Right atrium auricular region (tissue), 2 donors: ENCODE measurements at places on chromosomes 12 and 14. TPM values are rescaled to one million over a fixed set of nuclear protein-coding genes. Genes with fewer than 3 reads are reported as not detected.

- H3K4me1 ChIP-seq = no peaks in the 10 kb centered on the region
- no peak overlapping the region for H3K4me3 ChIP-seq
- H3K27me3 ChIP-seq = no peaks in the 10 kb centered on the region
- no peak overlapping the region for H3K27ac ChIP-seq
Observed at GRCh38 chr14:106840258-106840657, 1313.9 kb downstream of the TMEM121 start.

DNA sequence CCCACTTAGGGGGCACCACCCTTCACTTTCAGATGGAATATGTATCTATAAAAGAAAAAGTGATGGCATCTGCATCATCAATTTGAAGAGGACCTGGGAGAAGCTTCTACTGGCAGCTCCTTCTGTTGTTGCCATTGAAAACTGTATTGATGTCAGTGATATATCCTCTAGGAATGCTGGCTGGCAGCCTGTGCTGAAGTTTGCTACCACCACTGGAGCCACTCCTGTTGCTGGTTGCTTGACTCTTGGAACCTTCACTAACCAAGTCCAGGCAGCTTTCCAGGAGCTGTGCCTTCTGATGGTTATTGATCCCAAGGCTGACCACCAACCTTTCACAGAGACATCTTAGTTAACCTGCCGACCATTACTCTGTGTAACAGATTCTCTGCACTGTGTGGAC, 44.7 kb downstream of the RIMKLB start:
- H3K27me3 ChIP-seq = no peaks in the 10 kb centered on the region
- no peak overlapping the region for H3K4me3 ChIP-seq
- H3K27ac ChIP-seq = no peak overlapping the region

The KCNC2 gene
- not detected for total RNA-seq

DNA sequence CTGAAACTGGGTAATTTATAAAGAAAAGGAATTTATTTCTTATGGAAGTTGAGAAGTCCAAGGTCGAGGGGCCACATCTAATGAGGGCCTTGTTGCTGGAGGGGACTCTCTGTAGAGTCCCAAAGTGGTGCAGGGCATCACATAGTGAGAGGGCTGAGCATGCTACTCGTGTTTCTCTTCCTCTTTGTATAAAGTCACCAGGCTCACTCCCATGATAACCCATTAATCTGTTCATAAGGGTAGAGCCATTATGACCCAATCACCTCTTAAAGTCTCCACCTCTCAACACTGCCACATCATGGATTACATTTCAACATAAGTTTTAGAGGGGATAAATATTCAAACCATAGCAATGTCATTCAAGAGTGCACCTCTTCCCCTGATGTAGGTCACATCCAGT, 79.1 kb upstream of the ATP2B1 start:
- peaks cover 11% of the 10 kb centered on the region for H3K4me1 ChIP-seq
- H3K4me3 ChIP-seq = no peak overlapping the region
- no peaks in the 10 kb centered on the region for H3K27me3 ChIP-seq
- H3K36me3 ChIP-seq = no peaks in the 10 kb centered on the region

DNA sequence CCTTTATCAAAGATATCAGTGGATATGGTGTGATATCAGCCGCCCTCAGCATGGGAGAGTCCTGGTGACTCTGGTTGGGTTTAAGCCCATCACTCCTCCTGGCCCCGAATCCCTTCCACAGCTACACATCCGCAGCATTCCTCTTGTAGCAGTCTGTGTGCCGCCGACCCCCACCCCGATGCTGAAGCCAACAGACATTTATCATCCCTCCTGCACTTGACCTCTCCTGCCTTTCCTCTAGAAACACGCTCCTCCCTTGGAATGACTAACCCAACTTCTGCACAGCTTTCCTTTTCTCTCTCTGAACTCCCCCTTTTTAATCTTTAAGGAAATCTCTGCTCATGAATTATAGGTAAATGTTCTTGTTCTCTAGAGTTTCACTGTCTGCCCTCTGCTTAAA, 250.9 kb upstream of the FOXN3 start:
- no peak overlapping the region for H3K4me3 ChIP-seq
- no peaks in the 10 kb centered on the region for H3K27me3 ChIP-seq
- no peak overlapping the region for H3K27ac ChIP-seq

The HOXC4 gene
- total RNA-seq = 0.20 TPM

DNA sequence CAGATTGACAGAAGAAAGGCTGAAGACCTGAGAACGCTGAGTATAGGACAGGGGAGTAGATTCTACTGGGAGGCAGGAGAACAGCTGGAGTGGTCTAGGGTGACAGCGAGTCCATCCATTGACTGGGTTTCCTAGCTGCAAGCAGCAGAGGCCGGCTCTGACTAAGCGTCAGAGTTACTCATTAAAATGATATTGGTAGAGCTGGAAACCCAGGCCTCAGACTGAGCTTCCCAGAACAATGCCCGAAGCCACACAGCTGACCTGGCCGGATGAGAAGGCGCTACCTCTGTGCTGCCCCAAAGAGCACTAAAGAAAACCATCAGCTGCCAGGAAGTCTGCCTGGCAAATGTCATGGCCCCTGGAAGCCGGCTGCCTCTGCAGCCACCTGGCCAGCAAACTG, 78.5 kb upstream of the FZD10 start:
- no peak for DNase-seq
- no peak overlapping the region for H3K4me3 ChIP-seq
- H3K4me1 ChIP-seq = no peaks in the 10 kb centered on the region
- H3K36me3 ChIP-seq = no peaks in the 10 kb centered on the region
- no peak overlapping the region for H3K27ac ChIP-seq

The POLR3B gene
- 6.0 TPM for total RNA-seq
